GM19239 (cell line): ENCODE measurements at places on chromosomes 12 and 14.

DNA sequence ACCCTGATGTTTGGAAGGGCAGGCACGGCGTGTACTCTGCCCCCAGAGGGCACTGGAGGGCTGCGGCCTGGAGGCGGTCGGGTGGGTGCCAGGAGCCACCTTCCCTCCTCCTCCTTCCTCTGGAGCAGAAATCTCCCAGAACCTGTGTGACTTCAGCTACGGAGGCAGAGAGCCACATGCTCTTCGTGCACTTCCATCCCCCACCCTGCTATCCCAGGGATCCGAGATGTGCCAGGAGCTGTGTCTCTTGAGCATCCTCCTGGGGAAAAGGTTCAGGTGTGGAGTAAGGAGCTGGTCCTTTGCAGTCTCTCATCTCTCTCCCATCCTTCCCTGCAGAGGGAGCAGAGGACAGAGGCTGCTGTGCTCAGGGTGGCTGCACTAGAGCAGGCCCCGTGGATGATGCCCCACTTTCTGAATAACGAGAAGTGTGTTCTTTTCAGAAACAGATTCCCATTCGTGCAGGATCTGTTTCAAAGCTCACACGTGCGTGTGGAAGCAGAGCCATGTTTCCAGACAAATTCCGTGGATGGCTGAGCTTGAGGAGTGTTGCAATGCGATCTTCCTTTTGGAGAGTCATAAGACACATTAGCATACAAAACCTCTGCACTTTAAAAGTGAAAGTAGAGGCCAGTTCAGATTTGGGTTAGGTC is 162.9 kb downstream of the ADGRD1 start:
- DNase-seq, result no peak

DNA sequence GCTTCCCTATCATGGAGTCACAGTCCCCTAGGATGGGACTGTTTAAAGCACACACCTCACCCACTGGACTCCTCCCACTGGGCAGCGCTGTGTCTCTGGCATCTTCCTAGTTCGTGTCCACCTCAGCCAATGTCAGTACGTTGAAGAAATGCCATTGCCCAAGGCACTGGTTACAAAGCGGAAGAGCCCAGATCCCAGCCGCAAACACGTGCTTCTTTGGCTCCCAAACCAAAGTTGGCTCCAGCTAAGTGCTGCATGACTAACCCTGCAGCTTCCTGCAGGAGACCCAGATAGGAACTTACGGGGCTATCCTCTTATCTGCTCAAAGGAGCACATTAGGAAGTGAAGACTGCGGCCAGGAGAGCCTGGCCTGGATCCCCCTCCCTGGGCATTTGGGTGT is 9.3 kb downstream of the SYNE3 start:
- DNase-seq, result no peak

- DNase-seq, result no peak
These were observed 563 bp upstream of the STXBP6 start for GRCh38 chr14:25050269-25051150.

DNA sequence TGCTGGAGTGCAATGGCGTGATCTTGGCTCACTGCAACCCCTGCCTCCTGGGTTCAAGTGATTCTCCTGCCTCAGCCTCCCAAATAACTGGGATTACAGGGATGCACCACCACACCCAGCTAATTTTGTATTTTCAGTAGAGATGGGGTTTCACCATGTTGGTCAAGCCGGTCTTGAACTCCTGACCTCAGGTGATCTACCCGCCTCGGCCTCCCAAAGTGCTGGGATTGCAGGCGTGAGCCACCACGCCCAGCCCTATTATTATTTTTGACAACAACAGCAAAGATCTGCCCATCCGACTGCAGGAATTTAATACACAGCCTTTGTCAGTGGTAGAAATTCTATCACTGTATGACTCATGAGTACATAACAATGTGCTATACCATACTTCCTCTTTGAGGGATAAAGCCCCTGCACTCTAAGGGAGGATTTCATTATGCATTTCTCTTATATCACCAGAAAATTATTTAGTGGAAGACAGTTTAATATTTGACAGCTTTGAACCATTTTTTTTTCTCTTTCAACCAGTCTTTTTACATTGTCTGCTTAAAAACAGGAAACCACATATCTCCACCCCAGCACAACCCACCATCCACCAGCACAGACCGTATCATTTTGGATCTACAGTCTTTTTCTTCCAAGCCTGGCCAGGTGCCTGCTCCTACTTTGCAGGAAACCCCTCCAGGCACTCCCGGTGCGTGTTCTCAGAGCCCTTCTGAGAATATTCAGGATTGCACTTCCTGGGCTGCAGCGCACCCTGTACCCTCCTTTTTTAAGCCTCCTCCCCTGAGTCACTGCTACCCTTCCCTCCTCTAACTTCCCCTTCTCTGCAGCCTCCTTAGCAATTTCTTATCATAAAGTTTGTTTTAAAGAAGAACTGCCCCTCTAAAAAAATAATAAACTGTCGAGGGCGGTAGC is 594 bp downstream of the ARHGDIB start:
- no peak for DNase-seq

GRCh38 chr12:110649341-110649847 is 35.5 kb downstream of the TCTN1 start:
- DNase-seq, result no peak

GRCh38 chr12:130226771-130227170 is 64.5 kb downstream of the FZD10 start:
- no peak for DNase-seq

- no peak for DNase-seq
These were observed 42.4 kb downstream of the RALGAPA1 start for GRCh38 chr14:35766700-35767082.

GRCh38 chr12:93571925-93572711 is at the start of gene SOCS2:
Gene SOCS2 (plus strand): TSS chr12:93572675. CDS start chr12:93572898, 223 bp downstream.
- DNase-seq, result no peak

- no peak for DNase-seq
These were observed 18.9 kb downstream of the ITPK1 start for GRCh38 chr14:93096691-93097322.

GRCh38 chr14:68695326-68695768 is 97.5 kb downstream of the ZFP36L1 start:
- DNase-seq, result peak; percentile 84

DNA sequence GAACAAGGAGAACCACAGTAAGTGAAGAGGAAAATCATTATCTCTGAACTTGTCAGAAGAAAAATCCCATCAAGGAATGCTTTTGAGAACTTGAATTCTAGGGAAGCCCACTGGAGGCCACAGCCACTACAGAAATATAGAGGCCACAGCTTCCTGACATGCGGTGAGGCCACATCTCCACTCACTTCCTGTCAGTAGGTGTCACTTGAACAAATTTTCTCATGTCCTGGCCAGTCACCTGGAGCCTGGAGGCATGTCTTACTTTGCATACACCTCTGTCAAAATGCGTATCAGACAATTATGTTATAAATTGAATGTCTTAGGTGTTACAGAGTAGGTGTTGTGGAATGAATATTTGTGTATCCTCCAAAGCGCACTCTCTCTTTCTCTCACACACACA is 370.3 kb downstream of the DAD1 start:
- DNase-seq, result no peak

GRCh38 chr12:54356228-54356627 is 8.1 kb downstream of the GPR84 start:
- DNase-seq, result no peak

GRCh38 chr12:20142316-20142715 is 226.0 kb upstream of the PDE3A start:
- DNase-seq, result no peak

- DNase-seq, result no peak
These were observed at the start of gene DTX1 for GRCh38 chr12:113056631-113057488. Gene DTX1 (plus strand): TSS chr12:113056730. CDS start chr12:113058193, 1,463 bp downstream.

GRCh38 chr12:81809829-81810595 is 50.9 kb upstream of the PPFIA2 start:
- DNase-seq, result no peak

GRCh38 chr14:53408175-53408879 is 255.2 kb upstream of the DDHD1 start:
- no peak for DNase-seq
